Left kidney (tissue), 8 donors: ENCODE measurements at places on chromosomes 11 and 22.

DNA sequence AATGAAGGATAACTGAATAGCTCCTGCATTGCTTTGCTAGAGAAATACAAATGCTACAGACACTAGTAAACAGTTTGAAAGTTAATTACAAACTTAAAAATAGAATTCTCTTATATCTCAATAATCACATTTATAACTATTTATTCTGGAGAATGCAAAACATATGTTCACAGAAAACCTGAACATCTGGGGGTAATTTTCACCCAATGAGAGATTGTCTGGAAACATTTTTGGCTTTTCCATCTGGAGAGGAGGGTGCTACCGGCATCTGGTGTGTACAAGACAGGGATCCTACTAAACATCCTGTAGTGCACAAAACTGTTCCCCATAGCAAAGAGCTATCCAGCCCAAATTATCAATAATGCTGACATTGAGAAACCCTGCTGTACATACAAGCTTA is 378.4 kb upstream of the CHORDC1 start:
- DNase-seq, result no peak

DNA sequence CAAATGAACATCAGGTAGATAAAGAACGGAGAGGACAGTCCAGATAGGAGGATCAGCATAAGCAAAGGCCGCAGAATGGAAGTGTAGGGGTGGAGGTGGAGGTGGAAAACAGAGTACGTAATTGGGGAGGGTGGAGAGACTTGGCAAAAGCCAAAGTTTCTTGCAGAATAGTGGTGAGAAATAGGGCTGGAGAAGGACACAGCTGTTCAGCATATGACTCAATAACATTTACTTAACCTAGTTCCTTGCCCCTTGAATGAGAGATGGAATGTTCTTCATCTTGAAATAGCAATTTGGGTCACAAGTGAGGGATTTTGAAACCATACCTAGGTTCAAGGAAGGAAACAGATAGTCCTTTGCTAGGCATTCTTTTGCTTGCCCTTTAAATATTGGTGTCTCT is 235.9 kb upstream of the ARHGAP20 start:
- no peak for DNase-seq

- peak; percentile 25 for DNase-seq
Measured at GRCh38 chr22:35972559-35972958, 56.1 kb downstream of the RBFOX2 start.

DNA sequence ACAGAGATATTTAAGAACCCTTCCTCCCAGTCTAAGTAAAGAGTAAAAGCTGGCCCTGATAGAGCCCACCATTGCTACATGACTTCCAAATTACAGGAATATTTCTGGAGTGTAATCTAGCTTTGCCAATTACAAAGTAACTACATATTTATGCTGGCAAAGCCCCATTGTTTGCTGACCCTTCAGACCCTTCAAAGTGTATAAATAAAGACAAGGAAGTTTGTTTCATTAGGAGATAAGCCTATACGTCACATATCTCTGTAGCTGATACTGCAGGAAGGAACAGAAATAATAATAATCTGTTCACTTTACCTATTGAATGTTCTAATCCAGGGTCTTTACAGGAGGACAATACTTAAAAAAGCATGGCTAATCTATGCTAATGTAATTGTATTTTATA is 375.1 kb downstream of the SOX6 start:
- DNase-seq, result no peak

DNA sequence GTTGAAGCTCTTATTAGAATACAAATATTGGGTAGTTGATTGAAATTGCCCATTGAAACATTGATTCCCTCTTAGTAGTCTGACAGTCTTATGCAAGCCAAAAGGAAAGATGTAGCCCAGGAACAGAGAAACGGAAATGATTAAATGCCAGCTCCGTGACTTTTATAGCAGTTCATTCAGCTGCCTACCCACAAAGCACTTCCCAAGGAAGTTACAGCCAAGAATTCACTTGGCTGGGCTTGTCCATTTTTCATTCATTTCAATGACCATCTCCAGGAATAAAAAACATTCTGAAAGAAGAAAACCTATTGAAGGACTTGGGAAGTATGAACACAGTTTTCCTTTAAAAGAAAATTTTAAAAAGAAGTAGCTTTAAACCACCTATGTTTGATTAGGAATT is 62.0 kb downstream of the NCAM1 start:
- DNase-seq, result no peak
